ENCODE measurements at places on chromosomes 4 and X.

DNA sequence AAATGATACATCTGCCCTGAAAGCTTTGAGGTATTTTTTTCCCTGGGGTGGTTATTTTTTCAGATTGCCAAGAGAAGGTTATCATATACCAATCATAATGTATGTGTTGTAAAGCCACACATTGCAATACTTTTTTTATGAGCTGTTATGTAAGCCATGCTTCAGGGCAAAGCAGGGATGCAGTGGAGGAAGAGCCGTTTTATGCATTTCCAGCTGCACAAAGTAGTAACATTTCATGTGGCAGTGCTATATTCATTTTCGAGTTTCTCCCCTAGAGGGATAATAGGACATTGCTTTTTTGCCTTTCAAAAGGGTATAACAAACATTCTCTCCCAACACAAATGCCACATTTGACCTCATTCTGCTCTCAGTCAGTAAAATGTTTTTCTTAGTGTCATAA is 68.5 kb downstream of the GALNT7 start:
- DNase-seq, result no peak

DNA sequence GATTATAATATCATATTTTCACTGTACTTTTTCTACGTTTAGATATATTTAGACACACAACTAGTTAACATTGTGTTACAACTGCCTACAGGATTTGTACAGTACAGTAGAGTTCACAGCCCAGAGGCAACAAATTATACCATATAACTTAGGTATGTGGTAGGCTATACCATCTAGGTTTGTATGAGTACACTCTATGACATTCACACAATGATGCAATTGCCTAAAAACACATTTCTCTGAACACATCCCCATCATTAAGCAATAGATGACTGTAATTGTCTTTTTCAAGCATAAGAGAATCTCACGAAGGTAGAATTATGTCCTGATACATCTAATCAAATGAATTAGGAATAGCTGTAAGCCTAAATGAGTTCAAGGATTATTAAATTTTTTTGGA is 12.3 kb upstream of the TIGD2 start:
- DNase-seq, result no peak

- no peak for DNase-seq
Measured at GRCh38 chrX:22093550-22093949, 61.4 kb downstream of the PHEX start.

DNA sequence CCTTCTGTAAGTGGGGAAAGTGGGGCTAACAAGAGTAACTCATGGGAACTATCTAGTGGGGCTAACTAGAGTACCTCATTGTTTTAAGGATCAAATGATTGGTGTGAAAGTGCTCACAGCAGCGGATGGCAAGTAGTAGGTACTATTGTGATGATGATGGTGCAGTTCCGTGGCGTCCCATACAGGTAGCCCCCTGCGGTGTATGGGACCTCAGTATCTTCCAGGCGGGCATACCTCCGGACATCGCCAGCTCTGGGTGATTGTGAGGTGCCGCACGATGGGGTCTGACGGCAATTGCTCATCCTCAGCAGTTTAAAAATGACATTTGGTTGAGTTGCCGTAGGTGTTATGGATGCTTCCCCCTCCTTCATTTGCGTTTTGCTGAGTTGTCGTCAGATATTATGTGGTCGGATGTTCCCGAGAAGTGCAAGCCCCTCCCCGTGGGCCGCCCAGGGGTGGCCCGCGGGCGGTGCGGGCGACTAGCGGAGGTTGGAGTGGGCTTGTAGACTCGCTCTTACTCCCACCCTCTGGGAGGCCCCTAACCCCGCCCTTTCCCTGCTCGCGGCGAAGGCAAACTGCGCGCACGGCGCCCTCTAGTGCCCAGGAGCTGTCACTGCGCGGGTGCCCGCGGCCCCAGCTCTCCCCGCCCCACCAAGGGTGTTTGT is 18.3 kb upstream of the GPR101 start:
- peak; percentile 64 for DNase-seq

GRCh38 chr4:84366907-84367306 is 132.2 kb downstream of the NKX6-1 start:
- no peak for DNase-seq

GRCh38 chrX:154490021-154490413 is 412 bp downstream of the SLC10A3 start:
- no peak for DNase-seq

DNA sequence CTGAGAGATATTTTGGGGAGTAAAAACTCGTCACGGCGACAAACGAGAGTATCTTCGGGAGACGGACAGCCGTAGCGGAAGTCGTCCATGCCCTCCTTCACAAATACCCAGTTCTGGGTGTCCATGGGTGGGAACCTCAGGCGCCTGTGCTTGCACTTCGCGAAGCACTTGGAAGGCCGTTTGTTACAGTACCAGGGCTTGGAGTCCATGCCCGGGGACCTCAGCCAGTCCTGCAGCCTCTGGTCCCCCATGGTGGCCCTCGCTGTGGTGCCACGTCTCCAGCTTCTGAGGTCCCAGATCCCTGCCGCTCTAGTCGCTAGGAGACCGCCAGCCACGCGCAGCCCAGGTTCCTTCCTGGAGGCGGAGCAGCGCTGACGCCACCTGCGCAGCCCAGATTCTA is at the start of gene FAM47A:
TSS of gene FAM47A (minus strand) at position 287 of the 400 bp plus-strand sequence. CDS start at position 251, 36 bp downstream.
- no peak for DNase-seq

DNA sequence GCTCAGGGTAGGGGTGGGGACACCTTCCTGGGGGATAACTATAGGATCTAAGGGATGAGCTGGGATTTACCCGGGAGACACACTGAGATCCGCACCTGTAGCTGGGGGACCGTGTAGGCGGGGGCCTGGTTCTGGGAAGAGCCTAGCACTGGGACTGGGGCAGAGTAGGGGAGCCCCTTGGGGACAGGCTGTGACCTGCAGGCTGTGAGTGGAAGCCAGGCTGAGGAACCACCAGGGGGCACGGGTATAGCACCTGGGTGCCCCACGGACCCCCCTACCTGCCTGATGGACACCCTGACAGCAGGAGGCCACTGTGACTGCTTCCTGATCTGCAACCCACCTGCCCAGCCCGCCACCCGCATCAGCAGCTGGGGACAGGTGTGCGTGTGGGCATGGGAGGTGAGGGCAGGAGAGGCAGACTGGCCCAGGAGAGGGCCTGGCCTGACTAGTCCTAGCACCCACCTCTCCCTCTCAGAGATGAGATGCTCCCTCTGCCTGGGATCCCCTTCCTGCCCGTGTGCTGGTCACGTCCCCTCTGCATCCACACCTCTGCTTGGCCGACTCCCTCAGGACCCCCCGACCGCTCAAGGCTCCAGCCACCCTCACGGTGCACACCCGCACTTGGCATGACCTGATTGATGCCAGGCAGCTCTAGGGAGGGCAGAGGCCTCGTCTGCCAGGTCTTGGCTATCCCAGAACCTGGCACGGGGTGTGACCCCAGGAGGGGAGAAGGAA is 94.2 kb upstream of the NKX1-1 start:
- no peak for DNase-seq

All from stimulated activated CD8-positive, alpha-beta memory T cell treated with anti-CD3 and anti-CD28 coated beads, Interleukin-2, amount 100 ng/mL, for 1 hour (primary cell).